Fibroblast of skin of left quadriceps (primary cell): ENCODE measurements at places on chromosomes 16 and 17.
A peak's percentile ranks its signal among the peaks of the same experiment; 100 is the strongest.

GRCh38 chr16:88392616-88393015 is 9.9 kb downstream of the ZNF469 start:
- no peak for DNase-seq

- DNase-seq, result no peak
Measured at GRCh38 chr17:35169835-35170363, 22.3 kb downstream of the UNC45B start.

DNA sequence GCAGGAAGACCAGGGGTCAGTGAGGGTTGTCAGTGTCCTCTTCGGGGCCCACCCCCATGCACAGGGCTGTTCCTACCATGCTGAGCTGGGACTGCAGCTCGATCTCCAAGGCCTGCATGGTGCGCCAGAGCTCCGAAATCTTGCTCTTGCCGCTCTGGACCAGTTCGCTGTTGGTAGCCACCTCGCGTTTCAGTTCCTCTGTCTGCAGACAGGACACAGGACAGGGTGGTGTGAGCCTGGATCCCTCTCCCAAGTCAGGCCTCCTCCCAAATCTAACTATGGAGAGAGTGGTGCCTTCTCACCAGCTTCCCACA is 90.9 kb downstream of the GOSR1 start:
- DNase-seq, result no peak

- no peak for DNase-seq
Measured at GRCh38 chr16:82814059-82814458, 187.3 kb downstream of the CDH13 start.

- DNase-seq, result no peak
Measured at GRCh38 chr17:80633207-80633606, 88.6 kb downstream of the RPTOR start.

DNA sequence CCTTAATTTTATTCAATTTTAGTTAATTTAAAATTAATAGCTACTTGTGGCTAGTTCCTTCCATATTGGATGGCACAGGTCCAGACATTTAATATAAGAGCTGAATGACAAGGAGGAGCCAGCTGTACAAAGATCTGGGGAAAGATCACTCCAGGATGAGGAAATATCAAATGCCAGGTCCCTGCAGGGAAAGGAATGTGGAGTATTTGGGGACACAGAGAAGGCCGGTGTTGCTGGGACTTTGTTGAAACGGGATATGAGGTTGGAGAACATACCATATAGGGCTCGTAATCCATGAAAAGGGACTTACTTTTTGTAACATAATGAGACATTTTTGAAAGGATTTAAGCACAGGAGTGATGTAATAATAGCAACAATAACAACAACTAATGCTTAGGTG is 426.8 kb downstream of the HS3ST4 start:
- no peak for DNase-seq

DNA sequence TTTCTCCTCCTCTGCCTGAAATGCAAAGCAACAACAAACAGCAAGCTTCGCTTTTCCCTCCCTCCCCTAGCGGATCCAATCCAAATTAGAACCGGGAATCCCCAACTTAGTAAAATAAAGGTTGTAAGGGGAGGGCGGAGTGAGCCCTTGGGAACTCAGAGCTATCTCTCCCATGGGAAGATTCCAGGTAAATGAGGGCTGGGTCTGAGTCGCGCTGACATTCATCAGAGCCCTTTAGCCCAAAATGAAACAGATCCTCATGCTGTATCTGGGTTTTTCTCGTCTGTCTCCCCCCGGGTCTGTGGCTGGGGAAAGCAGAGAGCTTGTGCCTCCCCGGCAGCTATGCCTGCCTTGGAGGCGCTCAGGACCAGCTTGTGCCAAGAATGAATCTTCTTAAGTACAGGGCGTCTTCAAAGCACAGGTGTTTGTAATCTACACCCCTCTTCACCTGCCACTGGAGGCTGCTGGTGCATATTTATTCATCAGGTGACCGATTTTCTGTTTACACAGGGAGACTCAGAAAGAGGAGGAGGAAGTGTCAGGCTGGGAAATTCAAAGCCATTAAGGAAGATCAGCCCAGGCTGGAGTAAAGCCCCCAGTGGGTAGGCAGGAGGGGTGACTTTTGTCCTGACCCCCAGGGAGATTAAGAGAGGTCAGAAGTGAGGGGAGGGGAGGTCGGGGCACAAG is 55.0 kb upstream of the GSE1 start:
- DNase-seq, result no peak

DNA sequence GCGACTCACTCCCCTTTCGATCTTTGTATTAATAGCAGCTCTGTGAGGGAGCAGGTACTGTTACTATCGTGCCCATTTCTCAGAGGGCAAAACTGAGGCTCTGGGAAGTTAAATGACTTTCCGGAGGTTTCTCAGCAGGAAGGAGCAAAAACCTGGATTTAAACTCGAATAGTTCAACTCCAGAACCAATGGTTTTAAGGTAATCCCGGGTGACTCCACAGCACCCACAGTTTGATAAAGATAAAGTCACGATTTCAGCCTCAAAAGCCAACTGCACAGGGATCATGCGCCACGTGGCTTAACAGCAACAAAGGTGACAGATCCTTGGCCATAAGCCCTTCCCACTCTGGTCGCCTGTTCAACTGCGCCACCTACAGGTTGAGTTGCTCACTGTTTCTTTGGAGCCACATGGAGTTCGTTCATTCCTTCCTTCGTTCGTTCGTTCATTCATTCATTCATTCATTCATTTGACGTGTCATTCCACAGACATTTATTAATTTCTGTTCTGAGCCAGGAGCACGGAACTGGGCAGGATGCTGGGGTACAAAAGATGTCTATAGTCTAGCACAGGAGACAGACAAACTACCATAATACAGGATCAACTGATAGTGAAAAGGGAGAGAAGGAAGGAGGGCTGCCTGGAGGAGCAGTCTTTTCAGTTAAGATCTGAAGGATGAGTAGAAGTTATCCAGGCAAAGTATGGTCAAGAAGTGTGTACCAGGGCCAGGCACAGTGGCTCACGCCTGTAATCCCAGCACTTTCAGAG is 134.8 kb downstream of the HS3ST2 start:
- peak; percentile 15 for DNase-seq

DNA sequence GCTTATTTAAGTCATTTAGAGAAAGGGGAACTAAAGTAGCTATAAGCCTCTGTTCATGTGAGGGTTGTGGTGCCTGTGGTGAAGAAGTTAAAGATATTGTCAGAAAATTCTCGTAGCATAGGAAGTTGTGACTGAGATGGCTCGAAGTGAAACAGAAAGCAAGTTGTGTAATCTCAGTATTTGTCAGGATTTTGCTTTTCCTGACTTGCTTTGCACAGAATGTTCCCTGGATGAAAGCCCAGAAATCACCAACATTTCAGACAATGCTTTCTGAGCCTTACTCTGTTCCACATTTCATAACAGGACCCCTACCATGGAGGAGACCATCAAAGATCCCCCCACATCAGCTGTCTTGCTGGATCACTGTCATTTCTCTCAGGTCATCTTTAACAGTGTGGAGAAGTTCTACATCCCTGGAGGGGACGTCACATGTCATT is 10.6 kb downstream of the CALCOCO2 start:
- DNase-seq, result no peak

DNA sequence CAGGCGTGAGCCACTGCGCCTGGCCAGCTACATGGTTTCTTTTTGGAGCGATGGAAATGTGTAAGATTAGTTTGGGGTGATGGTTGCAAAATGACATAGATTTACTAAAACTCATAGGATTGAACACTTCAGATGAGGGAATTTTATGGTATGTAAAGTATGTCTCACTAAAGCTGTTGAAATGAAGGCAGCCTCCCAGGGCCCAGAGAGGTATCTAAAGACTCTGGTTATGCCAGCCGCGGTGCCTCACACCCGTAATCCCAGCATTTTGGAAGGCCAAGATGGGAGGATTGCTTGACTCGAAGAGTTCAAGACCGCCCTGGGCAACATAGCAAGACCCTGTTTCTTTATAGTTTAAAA is 254.9 kb downstream of the PARN start:
- peak; percentile 55 for DNase-seq

DNA sequence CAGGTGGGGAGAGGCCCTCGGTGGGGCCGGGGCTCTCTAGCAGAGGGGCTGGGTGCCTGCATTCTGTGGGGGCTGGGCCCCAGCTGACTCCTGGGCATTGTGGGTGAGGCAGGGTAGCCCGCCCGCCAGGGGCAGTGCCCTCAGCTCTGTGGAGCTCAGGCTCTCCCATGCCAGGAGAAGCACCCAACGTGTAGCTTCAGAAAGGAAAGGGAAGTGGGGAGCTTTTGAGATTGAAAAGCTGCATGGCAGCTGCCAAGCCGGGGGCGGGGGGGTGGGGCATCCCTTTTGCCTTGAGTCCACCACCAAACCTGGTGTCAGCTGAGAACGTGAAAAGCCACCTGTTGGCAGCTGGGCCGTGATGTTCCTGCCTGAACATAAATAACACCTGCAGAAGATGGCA is 192.1 kb upstream of the CIBAR2 start:
- no peak for DNase-seq

DNA sequence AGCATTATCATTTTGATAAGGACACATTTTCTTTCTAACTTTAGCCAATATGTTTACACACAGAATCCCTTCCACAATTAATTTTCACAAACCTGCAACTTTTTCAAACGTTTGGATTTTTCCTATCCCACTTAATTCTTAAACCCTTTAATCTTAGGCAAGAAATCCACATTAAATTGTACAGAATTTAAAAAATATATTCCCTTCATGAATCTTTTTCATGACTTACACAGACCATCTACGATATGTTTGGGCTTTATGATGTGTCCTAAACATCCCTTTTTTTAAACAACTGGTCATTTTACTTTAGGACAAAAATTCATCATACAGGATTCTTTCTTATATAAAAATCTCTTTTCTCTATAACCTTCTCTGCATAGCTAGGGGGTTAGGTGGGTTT is 241.5 kb upstream of the CNTNAP4 start:
- no peak for DNase-seq

DNA sequence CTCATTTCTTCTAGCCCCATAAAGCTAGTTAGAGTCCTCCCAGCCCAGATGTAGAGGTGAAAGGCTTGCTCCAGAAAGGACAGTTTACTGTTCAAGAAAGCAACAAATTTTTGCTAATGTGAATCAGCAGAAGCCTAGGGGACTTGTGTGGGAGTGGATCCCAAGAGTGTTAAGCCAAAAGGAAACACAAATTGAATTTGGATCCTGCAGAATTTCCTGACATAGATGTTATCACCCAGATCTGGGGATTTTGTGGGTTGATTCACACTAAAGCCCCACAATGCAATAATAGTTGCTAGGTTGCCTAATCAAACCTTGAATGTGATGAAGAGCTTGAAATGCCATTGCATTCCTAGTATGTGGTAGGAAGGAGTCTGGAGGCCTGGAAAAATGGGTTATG is 135.2 kb upstream of the HS3ST3A1 start:
- DNase-seq, result peak; percentile 78

DNA sequence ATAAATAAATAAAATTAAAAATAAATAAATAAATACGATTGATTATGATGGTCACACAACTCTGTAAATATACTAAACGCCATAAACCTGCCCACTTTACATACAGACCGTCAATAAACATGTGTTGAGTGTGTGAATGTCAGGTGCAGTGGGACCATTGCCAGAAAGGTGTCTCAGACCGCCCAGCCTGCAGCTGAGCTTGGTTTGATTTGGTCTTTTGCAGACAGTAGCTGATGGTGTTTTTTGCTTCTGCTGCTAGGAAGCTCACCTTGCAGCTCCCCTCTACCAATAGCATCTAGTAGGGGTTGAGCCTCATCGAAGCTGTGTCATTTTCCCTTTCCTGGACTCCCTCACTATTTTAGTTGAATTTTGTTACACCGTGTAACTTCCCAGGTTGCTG is 23.5 kb downstream of the UBALD1 start:
- DNase-seq, result no peak

- DNase-seq, result no peak
Measured at GRCh38 chr16:19245326-19245925, 40.1 kb upstream of the CLEC19A start.

- DNase-seq, result no peak
Measured at GRCh38 chr16:9123871-9124270, 32.4 kb downstream of the HAPSTR1 start.

DNA sequence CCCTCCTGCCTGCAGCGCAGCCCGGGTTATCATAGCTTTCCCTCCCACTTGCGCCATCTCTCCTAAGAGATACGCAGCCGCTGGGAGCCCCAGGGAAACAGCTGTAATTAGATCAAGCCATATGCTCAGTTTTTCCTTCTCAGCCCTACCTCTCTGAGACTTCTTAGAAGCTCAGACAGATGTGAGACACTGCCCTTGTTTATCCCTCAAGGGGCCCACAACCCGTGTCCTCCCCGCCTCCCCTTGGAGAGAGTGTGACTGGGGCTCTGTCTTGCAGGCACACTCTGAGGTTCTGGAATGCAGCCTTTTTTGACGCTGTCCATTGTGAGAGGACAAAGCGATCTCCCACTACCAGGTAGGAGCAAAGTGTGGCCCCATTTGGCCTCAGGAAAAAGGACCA is 31.2 kb downstream of the CIBAR2 start:
- DNase-seq, result no peak

DNA sequence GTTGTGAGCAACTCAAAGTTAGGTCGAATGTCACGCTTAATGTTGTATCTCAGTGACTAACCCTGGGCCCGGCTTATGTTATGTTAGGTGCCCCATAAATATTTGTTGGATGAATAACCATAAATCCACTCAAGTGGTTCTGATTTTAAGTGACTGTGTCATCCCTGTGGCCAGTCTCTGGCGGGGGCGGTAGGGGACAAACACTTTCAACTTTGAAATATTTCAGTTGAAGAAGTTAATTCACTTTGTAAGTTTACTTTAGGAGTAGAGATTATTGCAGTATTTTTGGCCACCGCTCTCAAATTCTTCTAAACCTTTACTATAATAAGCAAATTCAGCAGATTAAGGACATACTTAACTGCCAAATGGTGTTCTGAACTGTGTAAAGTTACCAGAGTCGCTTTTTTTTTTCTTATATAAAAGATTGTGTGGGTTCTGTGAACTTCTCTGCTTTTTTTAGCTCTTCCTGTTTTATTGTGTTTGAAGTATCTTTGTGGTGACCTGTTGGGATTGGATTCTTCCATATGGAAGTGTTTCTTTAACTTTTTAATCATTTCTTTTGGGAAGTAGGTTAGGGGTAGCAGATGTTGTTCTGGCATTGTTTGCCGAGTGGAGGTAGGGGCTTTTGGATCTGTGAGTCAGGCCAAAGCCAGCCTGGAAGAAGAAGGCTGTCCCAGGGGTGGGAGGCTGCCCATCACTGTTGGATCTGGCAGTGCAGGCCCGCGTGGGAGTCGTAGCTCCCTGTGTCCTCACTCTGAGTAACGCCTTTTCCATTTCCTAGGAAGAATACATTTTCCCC is 61.4 kb upstream of the TBX2 start:
- no peak for DNase-seq

DNA sequence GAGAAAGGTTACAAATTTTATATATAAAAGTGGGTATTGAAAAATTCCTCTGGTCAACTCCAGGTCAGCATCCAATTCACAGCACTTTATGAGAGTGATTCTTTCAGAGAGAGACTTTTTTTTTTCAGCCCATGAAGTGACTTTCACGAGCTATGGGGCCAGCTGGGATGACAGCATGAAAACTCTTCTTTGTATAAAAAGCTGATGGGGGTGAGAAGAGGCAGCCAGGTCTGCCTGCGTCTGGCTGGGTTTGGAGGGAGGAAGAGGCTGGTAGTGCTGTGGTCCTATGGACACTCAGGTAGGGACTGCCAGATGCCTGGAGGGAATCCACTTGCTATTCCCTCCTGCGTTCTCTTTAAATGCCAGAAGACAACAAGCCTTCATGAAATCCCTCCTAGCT is 250.6 kb downstream of the UTP18 start:
- no peak for DNase-seq
